DMS79 (cell line): ENCODE measurements at places on chromosomes 16 and 17.

GRCh38 chr17:45923511-45924268 is 29.3 kb downstream of the MAPT start:
- no peak for DNase-seq

DNA sequence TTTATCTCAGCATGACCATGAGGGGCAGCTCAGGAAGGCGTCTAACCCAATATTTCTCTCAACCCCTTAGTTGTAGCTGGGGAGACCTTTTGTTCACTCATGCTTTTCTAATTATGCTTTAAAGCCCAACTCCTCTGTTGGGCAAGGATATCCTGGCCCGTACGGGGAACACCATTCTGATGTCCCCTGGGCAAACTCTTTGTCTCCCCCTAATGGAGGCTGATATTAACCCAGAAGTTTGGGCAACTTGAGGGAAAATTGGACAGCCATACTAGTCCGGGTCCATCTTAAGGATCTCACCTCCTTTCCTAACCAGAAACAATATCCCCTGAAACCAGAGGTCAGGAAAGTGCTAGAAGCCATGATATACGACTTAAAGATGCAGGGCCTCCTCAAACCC is 143.7 kb upstream of the COX10 start:
- DNase-seq = no peak

DNA sequence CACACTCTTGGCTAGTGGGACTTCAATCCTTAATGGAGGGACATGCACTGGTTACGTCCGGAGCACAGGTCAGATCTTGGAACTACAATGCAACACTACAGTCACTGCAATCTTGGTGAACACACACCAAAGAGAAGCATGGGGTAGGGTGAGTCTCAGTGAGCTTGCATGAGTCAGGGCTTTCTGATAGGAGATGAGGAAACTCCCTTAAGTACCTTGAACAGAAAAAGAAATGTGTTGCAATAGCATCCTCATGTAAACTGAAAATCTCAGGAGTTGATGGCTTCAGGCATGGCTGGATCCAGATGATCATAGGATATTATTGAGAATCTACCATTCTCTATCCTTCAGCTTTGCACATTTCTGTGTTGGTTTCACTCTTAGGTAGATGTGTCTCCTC is 54.1 kb downstream of the CES1 start:
- no peak for DNase-seq

GRCh38 chr17:56929362-56929969 is 15.6 kb upstream of the TRIM25 start:
- DNase-seq = no peak

DNA sequence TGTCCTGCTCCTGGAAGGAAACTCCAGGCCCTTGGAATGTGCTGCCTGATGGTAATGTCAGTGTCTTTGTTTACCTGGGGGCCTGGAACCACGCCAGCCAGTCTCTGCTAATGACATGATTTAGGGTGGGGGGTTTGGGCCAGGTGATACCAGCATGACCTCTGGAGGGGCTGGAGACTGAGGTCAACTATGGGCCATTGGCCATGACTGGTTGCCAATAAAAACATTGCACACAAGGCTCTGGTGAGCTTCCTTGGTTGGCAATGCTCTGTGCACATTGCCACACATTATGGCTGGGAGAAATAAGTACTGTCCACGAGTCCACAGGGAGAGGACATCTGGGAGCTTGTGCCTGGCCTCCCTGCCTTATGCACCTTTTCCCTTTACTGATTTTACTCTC is 52.5 kb downstream of the LITAF start:
- DNase-seq = no peak

GRCh38 chr17:64218066-64218465 is 45.0 kb downstream of the TEX2 start:
- DNase-seq = no peak

DNA sequence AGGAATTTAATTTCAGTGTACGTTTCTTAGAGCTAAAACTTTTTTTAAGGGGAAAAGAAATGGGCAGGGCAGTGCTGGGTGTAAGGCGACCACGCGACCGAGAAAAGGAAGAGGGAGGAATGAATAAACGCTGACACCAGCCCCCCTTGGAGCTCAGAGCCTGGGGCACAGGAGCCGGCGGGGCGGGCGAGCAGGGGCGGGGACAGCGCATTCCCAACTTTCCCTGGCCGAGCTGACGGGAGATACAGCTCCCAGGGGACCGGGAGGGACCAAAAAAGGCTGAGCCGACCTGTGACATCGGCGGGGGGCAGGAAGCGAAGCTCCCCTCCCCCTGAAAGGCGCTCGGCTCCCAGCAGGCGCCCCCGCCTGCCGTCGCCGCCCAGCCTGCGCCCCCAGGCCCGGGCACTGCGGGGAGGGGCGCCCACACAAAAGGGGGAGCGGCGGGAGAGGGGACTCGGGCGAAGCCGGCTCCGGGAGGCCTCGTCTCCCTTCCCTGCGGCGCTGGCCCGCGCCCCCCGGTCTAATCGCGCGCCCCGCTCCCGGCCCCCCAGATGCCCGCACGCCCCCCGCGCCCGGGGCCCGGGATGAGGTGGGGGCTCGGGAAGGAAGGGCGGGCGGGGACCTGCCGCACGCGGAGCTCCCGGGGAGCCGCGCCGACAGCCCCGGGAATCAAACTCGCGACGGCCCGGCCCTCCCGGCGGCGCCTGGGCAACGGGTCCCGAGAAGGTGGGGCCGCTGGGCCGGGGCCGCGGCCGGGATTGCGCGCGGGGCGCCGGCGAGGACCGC is 622 bp downstream of the CUEDC1 start:
- DNase-seq = no peak

DNA sequence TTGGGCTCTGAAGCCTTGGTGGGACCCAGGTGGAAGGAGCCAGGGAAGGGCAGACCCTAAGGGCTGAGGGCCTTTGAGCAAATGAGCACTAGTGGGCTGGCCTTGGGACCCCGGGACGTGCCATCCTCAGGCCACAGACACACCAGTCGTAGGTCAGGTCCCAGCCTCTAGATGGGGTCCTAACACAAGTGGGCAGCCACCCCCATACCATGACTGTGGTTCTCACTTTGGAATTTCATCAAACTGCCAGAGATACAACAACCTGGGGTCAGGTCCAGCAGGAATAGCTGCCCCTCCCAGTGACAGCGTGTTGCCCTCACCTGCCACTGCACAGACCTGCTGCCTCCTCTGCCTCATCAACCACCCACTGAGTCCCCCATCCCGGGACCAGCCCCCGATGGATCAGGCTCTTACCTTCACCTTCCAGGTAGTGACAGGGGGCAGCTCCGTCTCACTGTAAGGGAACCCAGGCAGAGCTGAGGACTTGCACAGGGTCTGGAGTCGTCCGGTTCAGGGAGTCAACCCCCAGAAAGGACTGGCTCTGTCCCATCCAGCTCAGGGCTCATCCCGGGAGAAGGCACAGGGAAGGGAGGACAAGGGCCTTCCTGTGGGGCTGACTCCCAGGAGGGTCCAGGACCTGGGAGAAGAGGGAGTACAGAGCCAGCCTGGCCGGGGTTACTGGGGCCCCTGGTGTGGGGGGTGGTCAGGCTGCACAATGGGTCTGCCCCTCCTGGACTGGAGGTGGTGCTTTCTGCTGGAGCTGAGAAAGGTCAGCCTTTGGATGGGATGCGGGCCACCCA is 40.0 kb downstream of the LGALS9 start:
- DNase-seq = no peak

DNA sequence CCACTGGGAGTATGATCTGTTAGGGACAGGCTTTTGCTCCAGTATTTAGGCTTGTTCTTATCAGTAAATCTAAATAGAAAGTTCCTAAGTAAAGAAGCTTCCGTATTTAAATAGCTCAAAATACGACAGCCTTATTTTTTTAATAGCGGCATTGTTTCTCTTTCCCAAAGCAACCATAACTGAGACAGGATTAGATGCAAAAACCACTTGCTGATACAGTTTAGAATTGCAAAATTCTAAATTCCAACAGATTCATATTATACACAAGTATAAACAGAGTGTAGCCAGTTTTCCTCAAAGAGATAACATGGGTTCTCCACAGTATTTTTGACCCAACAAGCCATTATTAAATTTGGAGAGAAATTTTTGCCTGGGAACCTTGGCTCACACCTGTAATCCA is 276.7 kb downstream of the FTO start:
- DNase-seq = no peak

DNA sequence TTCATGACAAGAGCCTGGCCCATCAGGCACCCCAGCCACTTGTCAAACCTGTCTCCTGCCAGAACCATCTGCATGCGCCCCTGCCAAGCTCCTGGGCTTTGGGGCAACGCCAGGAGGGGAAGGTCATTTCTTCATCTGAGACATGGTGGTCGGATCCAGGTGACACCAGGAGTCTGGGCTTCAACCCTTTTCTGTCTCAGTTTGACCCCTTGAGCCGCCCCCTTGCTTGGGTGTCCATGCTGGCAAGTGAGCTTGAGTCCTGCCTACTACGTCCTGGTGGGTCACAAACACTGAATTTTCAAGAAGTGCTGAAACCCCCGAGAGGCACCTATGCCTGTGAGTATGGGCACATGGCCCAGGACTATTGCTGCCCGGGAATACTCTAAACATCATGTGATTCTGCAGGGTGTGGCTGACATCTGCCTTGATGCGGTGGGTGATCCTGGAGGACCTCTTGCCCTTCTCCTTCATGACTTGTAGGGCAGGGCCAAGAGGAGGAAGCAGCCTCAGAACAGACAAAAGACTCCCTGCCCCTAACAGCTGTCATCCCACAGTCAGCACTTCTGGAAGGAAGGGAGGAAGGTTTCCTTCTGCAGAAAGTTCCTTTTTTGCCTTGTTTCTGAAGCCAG is 43.4 kb downstream of the TNFRSF13B start:
- no peak for DNase-seq

- DNase-seq = peak; percentile 88
These were observed 8.5 kb downstream of the PRMT7 start for GRCh38 chr16:68319185-68319908.
